Activated CD4-positive, alpha-beta T cell treated with anti-CD3 and anti-CD28 coated beads for 24 hours (primary cell): ENCODE measurements at places on chromosomes 4 and X.

DNA sequence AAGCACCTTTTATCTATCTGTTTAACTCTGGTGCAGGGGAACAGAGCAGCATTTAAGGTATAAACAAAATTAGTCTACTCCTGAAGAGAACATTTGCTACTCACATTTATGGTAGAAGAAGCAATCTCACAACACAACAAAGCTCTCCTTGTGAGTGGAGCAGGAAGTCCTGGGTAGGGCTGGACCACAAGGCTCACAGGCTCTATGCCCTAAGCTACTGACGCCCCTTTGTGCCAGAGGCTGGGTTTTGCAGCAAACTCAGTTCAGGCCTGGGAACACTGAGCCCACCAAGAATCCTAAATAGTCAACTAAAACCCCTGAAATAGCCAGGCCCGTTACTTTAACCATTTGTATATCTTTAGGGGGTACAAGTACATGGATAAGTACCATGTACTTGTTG lies 4.7 kb upstream of the ZXDB start:
- no peak for DNase-seq

DNA sequence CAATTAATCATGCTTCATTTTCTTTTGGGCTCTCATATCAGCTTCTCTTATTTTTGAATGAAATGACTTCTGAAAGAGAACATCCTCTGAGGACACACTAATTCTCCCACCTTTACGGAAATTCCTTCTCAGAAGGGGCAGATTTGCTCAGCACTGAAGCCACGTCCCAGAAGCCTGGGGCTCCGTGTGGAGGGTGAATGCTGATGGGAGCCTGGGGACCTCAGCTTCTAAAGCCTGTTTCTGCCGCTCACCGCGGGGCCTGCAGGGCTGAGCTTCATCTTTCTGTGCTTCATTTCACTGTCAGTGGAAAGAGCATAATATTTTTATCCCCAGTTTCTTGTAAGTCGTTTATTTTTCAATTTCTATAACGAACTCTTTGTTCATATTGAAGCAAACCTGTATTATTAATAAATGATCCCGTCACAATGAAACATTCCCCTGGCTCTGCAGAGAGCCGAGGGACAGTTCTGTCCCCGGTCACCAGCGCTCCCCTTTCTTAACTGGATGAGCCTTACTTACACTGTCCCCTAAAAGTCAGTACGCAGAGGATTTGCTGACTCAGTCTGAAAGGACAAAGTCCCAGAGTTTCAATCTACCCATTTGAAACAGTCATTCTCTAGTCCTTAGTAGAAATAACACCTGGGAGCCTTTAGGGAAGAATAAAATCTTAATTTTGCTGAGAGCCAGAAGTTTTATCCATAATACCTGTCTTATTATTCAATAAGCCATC lies 364.6 kb upstream of the FAT1 start:
- DNase-seq = no peak

DNA sequence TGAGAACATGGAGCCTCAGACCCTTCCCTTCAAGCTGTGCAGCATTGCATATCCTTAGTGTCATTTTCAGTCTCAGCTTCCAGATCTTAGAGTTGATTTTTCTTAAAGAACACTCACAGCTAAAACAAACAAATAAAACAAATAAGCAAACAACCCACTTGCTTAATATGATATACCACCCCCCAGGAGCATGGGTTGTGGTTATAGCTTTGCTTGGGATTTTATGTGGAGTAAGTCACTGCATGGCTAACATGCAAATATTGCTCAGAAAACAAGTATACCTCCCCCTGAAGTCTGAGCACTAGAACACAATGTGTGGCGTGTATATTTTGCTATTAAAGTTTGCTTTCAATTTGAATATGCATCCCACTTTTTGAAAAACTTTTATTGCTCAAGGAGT lies 78.6 kb downstream of the MGST2 start:
- no peak for DNase-seq

GRCh38 chrX:114619874-114620273 lies 36.0 kb downstream of the HTR2C start:
- DNase-seq = no peak

DNA sequence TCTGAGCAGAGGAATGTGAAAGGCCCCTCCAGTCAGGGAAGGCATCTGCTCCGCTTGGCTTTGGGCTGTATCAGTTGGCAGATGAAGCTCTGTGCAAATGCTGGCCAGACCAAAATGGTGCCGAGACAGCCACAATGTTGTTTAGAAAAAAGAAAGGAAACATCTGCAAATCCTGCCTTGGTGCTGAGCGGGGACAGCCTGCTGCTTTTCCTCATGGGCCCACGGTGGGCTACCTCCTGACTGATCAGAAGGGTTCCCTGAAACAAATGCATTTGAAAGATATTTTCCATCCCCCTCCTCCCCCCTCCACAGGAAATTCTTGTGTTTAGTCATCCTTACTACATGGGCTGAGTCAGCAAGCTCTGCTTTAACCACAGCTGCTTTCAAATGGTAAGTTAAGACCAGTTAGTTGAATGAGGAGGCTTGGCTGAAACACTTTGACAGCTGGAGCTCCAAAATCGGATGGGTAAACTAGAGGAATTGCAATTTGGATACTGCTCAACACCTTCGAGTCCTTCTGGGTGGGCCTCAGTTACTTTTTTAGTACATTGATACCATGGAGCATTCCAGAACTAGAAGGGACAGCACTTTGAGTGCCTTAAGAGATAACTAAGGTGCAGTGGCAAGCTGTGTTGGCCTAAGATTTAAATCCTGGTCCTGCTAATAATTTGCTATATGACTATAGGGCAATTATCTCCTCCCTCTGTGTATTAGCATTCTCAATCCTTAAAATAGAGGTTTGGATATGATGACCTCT lies 36.0 kb downstream of the PLAC1 start:
- DNase-seq = no peak

GRCh38 chr4:69838977-69839376 lies 21.0 kb downstream of the SULT1E1 start:
- DNase-seq = no peak

DNA sequence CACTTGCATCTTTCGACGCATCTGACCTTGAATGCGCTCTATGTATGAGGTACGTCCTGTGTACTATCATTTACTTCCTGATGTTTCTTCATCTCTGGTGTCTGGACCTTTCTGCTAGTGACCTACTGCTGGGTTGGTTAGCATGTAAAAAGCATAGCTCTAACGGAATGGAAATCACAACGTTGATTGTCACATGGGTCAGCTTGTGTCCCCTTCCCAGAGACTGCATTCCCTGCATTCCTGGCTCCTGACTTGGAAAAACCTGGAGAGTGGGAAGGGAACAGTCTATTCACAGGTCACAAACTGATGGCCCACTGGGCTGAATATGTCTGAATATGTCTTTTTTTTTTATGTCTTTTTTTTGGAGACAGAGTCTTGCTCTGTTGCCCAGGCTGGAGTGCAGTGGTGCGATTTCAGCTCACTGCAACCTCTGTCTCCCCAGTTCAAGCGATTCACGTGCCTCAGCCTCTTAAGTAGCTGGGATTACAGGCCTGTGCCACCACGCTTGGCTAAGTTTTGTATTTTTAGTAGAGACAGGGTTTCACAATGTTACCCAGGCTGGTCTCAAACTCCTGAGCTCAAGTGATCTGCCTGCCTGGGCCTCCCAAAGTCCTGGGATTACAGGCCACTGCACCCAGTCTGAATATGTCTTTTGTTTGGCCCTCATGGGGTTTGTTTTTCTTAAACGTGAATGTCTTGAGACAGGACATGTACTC lies 16.3 kb downstream of the LONRF3 start:
- DNase-seq = no peak

DNA sequence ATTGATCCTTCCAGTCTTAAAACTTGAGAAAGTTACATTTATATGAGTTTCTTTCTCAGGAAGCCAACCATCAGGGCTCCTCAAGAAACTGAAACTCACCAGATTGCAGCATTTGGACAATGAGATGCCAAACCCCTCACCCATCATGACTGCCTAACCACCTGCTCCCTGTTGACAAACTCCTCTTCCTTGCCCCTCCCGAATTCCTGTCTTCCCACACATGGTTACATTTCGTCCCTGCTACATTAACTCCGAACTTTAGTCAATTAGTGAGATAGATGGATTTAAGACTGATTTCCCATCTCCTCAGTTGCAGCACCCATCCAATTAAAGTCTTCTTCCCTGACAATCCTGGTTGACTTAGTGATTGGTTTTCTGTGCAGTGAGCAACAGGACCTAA lies 118.7 kb downstream of the ZNF330 start:
- DNase-seq = no peak

GRCh38 chrX:96480081-96480480 lies 204.6 kb upstream of the DIAPH2 start:
- no peak for DNase-seq

GRCh38 chr4:181685461-181685860 lies 557.7 kb upstream of the TENM3 start:
- no peak for DNase-seq

GRCh38 chr4:57442831-57443291 lies 332.7 kb upstream of the IGFBP7 start:
- no peak for DNase-seq

DNA sequence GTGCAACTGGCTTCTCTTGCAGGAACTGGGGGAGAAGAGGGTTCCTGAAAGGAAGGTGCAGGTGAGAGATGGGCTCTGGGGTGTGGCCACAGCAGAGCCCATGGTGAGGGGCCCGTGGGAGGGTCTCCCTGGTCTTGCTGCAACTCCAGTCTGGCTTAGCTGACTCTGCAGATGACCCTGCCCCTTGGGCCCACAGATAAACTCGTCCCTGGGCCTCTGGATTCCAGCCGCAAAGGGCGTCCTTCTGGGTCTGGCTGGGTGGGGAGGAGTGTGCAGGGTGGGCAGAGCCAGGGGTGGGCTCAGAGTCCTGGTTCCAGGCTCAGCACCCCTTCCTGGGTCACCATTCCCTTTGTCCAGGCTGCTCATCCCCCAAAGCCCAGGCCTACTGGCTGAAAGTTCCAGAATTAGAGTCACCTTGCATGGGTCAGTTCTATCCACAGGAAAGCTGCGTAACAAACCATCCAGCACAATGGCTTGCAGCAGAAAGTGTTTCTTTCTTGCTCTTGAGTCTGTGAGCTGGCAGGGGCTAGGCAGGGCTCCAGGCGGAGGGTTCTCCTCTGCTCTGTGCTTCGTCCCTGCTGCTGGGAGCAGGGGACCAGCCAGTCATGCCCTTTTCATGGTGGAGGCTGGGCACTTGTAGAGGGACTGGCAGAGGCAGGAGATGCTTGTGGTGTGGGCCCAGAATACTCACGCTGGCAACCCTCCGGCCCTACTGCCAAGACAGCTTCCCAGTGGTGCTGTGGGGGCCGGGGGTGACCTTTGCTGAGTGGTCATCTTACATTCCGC lies 43.5 kb upstream of the ADRA2C start:
- no peak for DNase-seq

DNA sequence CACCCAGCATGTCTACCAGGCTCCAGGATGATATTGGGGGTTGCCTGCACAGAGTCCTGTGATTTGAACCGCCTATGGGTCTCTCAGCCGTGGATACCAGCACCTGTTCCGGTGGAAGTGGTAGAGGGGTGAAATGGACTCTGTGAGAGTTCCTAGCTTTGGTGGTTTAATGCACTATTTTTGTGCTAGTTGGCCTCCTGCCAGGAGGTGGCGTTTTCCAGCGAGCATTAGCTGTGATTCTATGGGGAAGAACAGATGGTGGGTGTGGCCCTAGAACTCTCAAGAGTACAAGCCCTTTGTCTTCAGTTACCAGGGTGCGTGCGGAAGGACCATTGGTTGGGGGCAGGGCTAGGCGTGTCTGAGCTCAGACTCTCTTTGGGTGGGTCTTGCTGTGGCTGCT lies 316.9 kb upstream of the AMOT start:
- DNase-seq = no peak

GRCh38 chr4:154640999-154641398 lies 28.5 kb upstream of the FGG start:
- DNase-seq = no peak

DNA sequence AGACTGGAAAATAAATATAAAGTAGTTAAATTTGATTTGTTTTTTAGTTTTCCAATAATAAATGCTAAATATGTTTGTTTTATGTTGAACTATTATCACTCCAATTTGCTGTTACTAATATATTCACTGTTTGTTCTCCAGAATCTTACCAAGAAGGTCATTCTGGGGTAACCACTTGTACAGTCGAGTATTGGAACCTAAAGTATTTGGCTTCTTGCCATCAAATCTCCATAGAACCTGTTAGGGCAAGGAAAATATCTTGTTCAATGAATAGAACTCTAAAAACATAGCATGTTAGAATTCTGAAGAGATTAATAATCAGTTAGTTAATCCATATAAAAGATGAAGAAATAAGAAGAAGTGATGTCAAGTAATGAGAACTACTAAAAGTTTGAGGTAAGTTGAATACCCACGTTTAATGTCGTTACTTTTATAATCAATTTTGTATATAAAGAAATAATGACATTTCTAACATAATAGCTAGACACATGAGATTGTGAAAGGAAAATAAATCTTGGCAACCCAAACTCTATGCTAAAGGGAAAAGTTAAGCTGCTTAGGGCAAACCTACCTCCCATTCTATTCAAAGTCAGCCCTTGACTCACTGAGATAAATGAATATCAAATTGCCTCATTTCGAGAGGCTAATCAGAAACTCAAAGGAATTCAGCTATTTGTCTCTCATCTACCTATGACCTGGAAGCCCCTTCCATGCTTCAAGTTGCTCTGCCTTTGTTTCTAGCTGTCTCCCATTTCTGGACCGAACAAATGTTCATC lies 15.3 kb downstream of the UGT2B15 start:
- DNase-seq = no peak

DNA sequence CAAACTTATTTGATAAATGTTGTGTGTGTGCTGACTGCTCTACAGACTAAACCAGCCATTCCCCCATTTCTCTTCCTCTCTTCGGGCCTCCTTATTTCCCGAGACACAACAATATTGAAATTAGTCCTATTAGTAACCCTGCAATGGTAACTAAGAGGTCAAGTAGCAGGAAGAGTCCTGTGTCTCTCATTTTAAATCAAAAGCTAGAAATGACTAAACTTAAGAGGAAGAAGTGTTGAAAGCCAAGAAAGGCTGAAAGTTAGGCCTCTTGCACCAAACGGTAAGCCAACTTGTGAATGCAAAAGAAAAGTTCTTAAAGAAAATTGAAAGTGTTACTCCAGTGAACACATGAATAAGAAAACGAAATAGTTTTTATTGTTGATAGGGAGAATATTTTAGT lies 357.8 kb upstream of the SLC7A11 start:
- DNase-seq = no peak

DNA sequence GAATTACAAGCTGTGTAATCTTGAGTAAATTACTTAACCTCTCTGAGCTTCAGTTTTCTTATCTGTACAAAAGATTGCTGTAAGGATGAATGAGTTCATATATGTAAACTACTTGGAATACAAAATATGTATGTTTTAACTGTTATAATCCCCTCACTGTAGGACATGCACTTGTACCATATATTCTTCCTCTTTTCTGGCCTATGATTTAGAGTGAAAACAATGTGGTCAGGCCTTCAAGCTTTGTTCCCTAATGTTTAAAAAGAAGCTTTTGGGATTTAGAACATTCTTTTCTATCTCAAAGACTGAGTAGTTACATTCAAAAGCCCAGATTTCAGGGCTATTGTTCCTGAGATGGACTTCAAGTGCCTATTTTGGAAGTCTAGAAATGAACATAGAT lies 26.7 kb upstream of the GPRIN3 start:
- DNase-seq = no peak
